ENCODE measurements at places on chromosomes 16 and 17.

- DNase-seq: no peak
Observed at GRCh38 chr17:15440347-15440746, 27.1 kb downstream of the CDRT4 start.

GRCh38 chr17:80453126-80453997 lies 23.0 kb downstream of the NPTX1 start:
- DNase-seq: no peak

GRCh38 chr17:73742948-73743381 lies 98.7 kb upstream of the SDK2 start:
- DNase-seq: no peak

DNA sequence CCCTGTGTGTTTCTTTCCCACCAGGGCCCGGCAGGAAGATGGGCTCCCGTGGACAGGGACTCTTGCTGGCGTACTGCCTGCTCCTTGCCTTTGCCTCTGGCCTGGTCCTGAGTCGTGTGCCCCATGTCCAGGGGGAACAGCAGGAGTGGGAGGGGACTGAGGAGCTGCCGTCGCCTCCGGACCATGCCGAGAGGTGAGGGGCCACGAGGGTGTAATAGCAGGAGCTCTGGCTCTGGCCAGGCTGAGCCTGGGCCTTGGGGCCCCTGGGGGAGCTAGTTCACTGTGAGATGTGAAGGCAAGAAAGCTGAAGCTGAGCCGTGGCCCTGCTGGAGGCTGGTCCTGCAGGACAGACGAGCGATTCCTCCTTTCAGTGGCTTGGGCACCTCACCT lies 20.0 kb downstream of the C1QTNF1 start:
- DNase-seq: no peak

- DNase-seq: no peak
Observed at GRCh38 chr17:32752934-32753333, 124.0 kb downstream of the MYO1D start.

GRCh38 chr17:9544221-9544620 lies 31.4 kb downstream of the STX8 start:
- DNase-seq: no peak

GRCh38 chr17:2948721-2949468 lies 114.5 kb downstream of the OR1D5 start:
- no peak for DNase-seq

- DNase-seq: no peak
Observed at GRCh38 chr16:24452724-24453123, 86.6 kb upstream of the RBBP6 start.

DNA sequence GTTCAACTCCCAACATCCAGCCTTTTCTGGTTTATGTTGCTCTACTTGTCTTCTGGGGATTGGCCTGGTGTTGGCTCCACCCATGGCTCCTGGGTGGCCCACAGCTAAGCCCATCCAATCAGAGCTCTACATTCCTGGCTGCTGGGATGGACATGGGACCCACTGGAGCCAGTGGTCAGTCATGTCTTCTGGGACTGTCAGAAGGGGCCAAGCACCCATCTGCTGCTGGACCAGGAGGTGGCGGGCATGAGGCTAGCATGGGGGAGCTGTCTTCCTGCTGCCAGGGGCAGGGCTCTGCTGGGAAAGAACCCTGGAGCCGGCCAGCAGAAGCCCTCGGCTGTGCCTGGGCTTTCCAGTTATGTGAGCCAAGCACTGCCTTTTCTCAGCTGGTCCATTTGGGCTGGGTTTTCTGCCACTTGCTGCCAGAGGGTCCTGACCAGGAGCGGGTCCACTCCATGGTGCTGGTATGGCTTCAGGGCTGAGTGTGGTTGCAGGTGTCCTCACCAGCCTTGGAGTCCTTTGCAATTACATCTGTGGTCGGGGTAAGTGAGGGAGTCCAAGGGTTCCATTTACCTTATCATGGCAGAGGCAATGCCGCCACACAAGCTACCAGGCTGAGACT lies 17.4 kb upstream of the ZNF469 start:
- no peak for DNase-seq

GRCh38 chr16:9612267-9612666 lies 520.8 kb downstream of the HAPSTR1 start:
- no peak for DNase-seq

DNA sequence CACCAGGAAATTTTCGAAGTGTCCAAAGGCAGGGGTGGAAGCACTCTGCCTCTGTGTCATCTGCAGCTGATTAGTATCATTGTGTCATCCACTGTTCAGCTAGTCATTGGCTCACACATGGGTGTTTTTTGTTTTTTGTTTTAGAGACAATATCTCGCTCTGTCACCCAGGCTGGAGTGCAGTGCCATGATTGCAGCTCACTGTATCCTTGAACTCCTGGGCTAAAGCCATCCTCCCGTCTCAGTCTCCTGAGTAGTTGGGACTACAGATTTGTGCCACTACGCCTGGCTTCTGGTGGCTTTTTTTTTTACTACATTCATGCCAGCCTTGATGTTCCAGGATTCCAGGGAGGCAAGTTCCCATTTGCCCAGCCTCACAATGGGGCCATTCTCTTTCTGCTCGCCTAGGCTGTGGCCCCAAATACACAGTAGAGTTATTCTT lies 32.5 kb upstream of the MYO18A start:
- no peak for DNase-seq

- no peak for DNase-seq
Observed at GRCh38 chr16:29962344-29962994, 590 bp downstream of the TMEM219 start.

GRCh38 chr17:65627108-65627507 lies 65.7 kb upstream of the AXIN2 start:
- no peak for DNase-seq

- no peak for DNase-seq
Observed at GRCh38 chr16:78277321-78278055, 178.0 kb downstream of the WWOX start.

GRCh38 chr17:65208717-65209116 lies 71.5 kb downstream of the RGS9 start:
- DNase-seq: peak; percentile 21

DNA sequence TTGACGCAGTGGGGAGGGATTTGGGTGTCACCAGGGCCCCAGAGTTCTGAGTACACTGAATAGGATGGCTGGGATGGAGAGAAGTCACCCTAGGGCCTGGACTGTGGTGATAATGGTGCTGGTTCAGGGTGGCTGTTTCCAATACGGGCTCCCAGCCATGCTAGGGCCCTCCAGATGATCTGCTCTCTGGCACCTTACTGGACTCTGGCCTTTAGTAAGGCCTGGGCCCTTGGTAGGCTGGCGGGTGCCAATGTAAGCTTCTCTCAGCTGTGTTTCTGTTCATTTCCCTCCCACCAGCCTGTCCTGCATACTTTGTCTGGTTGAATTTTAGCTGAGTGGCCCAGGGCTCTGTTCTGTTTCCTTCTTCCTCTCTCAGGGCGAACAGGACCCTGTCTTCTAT lies 2.8 kb downstream of the PLA2G15 start:
- DNase-seq: no peak

GRCh38 chr17:75338335-75338734 lies 49.1 kb upstream of the SLC25A19 start:
- DNase-seq: no peak

GRCh38 chr17:67246653-67247415 lies 1.8 kb upstream of the HELZ start:
- DNase-seq: no peak

GRCh38 chr17:83031321-83031945 lies 48.0 kb upstream of the METRNL start:
- DNase-seq: no peak

DNA sequence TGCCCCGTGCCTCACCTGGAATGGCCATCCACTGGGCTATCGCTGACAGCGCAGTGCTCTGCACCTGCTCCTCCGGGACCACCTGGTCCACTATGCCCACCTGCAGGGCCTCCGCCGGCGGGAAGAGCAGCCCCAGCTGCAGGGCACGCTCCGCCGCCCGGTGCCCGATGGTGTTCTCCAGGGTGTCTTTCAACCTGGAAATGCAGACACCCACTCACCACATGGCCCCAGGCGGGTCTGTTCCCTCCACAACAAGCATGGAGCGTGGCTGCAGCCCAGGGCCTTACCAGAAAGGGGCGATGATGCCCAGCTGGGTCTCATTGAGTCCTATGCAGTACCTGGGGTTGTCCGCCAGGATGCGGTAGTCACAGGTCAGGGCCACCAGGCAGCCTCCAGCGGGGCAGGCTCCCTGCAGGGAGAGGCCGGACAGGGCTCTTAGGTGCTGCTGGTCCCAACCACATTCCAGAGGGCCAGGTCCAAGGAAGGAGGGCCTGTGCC lies 6.8 kb downstream of the DNASE1L2 start:
- DNase-seq: no peak

DNA sequence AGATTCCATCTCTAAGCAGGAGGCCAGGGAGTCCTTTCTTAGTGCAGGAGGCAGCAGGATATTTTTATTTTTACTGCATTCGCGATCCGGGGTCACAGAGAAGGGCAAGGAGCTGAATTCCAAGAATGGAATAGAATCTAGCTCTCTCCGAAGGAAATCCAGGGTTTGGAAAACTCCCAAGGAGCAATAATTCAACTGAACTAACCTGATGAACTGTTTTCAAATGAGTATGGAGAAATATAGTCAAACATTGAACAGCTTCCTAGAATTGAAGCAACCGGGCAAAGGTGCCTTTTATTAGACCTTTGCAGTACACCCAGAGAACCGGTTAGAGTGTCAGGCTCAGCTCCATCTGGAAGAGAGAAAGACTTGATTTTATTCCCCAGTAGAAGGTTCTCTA lies 120.7 kb upstream of the MAF start:
- DNase-seq: no peak

DNA sequence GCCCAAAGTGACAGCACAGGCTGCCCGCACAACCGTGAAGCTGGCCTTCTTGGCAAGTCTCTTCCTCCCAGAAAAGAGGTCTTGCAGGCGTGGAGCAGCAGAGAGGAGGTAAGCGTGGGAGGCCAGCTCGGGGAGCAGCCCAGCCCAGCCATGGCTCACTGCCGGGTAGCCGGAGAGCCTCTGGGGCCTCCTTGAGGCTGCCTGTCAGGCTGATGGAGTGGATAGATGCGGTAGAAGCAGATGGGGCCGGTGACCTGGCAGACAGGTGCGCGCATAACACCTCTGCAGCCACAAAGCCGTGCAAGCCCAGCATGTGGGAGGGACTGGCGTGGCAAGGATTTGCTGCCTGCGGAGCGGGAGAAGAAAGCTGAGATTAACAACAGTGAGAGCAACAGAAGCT lies 17.1 kb upstream of the DOK4 start:
- DNase-seq: no peak

DNA sequence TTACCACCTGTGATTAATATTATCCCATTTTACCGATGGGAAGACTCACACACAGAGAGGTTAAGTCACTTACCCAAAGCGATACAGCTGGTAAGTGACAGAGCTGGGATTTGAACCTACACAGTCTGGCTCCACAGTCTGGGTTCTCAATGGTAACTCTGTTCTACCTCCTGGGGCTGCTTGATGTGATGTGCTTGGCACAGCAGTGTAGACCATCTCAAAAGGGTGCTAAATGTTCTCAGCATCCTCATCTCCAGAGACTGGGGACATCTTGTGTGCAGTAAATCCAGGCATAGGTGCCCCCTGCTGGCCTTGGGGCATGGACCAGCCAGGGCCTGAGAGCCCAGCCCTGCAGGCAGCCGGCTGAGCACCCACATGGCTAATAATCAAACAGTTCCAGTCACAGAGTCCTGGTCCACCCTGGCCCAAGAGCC lies 15.4 kb upstream of the KATNB1 start:
- no peak for DNase-seq

DNA sequence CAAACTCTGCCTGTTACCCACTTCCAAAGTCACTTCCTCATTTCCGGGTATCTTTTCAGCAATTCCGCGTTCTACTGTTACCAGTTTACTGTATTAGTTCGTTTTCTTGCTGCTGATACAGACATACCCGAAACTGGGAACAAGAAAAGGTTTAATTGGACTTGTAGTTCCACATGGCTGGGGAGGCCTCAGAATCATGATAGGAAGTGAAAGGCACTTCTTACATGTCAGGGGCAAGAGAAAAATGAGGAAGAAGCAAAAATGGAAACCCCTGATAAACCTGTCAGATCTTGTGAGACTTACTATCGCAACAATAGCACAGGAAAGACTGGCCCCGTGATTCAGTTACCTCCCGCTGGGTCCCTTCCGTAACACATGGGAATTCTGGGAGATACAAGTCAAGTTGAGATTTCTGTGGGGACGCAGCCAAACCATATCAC lies 30.9 kb downstream of the PAFAH1B1 start:
- DNase-seq: no peak
